Sigmoid colon (tissue), 7 donors: ENCODE measurements at places on chromosomes 3 and 15. TPM values are rescaled to one million over a fixed set of nuclear protein-coding genes. Genes with fewer than 3 reads are reported as not detected.

UROC1 gene
- not detected for total RNA-seq

CILP gene
- 26.7 TPM for total RNA-seq

LRRN1 gene
- 0.14 TPM for total RNA-seq

FES gene
- 35.5 TPM for total RNA-seq

TARS3 gene
- 23.2 TPM for total RNA-seq

SLCO2A1 gene
- total RNA-seq: 7.5 TPM

SLC35G2 gene
- total RNA-seq: 4.3 TPM
